ENCODE measurements at places on chromosomes 3 and 15. TPM values are rescaled to one million over a fixed set of nuclear protein-coding genes. Genes with fewer than 3 reads are reported as not detected.
A peak's percentile ranks its signal among the peaks of the same experiment; 100 is the strongest.

DNA sequence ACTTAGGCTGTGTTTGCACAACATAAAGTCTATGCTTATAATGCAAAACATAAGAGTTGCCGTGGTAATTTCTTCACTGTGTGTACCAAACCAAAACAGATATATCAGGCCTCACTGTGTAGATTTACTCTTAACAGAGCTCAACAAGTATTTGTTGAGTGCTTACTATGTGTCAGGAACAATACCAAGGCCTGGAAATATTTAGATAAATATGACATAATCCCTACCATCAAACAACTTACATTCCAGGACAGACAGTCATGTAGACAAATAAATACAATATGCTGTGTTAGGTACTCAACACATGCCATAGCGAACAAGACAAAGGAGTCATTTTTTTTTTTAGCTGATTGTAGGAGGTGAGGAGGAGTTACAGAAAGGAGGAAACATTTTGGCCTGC, 554.0 kb downstream of the NSUN3 start:
- no peaks in the 10 kb centered on the region for H3K4me1 ChIP-seq
- H3K27me3 ChIP-seq = no peaks in the 10 kb centered on the region
- no peaks in the 10 kb centered on the region for H3K36me3 ChIP-seq
- no peak for DNase-seq

GRCh38 chr3:65672871-65673815, 365.6 kb downstream of the MAGI1 start:
- no peak overlapping the region for H3K4me3 ChIP-seq
- no peak overlapping the region for H3K27ac ChIP-seq
- H3K4me1 ChIP-seq = no peaks in the 10 kb centered on the region
- H3K27me3 ChIP-seq = no peaks in the 10 kb centered on the region
- DNase-seq = no peak

DNA sequence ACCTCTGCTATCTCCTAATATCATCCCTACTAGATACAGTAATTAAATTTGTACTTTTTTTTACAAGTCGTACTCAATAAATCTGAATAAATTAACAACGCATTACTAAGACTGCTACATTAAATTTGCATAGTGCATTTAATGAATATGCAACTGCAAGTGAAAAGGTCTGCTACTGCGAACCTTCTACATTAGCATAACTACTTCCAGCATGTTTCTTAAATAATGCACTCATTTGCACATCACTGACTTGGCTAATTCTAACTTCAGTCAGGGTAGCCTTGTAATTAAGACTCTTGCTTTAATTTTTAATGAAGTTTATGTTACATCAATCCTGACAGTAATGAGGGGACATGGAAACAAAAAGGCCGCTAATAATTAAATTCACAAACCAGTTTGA, 98.9 kb upstream of the FOXB1 start:
- H3K4me1 ChIP-seq = no peaks in the 10 kb centered on the region
- H3K27ac ChIP-seq = no peak overlapping the region
- DNase-seq = no peak
- no peak overlapping the region for H3K4me3 ChIP-seq
- peaks cover 19% of the 10 kb centered on the region for H3K27me3 ChIP-seq

The CAPN3 gene
- polyA plus RNA-seq = not detected

- H3K4me1 ChIP-seq = no peaks in the 10 kb centered on the region
- H3K27ac ChIP-seq = no peak overlapping the region
- H3K27me3 ChIP-seq = no peaks in the 10 kb centered on the region
Observed at GRCh38 chr3:179735321-179735720, 82.5 kb downstream of the USP13 start.

The CLDN16 gene
- not detected for polyA plus RNA-seq

DNA sequence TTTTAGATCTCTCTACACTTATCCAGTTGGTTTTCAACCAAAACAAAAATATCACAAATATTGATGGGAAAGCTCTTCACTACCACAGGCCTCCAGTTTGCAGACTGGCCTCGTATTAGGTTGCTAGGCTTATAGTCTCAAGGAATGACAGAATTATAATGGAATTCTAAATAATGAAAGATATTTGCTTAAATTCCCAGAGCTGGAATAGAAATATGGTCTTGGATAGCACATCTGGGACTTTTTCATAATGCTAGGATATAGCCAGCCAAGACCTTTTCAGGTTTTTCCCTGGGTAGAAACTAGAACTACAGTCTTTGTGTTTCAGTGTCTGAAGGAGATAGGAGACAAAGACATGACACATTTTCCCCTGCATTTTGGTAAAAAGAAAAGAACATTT, 121.9 kb upstream of the STAC start:
- no peaks in the 10 kb centered on the region for H3K36me3 ChIP-seq
- DNase-seq = no peak
- no peaks in the 10 kb centered on the region for H3K4me1 ChIP-seq

DNA sequence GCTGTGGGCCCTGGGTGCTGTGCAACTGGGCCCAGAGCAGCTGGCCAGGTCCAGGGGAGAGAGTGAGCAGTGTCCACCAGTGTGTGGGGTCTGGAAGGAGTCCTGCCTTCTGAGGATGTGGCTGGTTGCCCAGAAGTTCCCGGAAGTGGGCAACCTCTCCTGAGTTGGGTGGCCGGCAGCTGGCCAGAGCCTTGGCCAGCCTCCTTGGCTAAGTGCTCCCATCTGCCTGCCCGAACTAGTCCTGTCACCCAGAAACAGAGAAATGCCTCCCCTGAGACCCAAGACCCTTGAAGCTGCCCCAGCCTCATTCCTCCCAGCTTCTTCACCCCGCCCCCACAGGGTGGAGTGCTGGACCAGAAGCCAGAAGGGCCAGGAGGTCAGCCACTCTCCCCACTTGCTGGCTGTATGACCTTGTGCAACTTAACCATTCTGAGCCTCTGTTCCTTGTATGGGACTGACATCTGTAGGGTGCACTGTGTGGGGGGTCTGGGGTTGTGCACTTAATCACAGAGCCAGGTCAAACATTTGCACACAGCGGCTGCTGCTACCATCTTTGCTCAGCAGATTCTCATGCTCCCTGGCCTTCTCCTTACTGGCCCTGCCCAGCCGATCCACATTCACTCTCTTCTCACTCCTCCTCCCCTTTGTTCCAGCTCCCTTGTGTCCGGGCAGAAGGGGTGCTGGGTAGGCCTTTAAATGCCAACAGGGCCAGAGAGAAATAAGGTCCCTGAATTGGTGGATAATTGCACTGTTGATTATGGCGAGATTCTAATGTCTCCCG, 7.5 kb upstream of the ALAS1 start:
- no peaks in the 10 kb centered on the region for H3K36me3 ChIP-seq
- no peaks in the 10 kb centered on the region for H3K4me1 ChIP-seq
- no peak overlapping the region for H3K4me3 ChIP-seq

DNA sequence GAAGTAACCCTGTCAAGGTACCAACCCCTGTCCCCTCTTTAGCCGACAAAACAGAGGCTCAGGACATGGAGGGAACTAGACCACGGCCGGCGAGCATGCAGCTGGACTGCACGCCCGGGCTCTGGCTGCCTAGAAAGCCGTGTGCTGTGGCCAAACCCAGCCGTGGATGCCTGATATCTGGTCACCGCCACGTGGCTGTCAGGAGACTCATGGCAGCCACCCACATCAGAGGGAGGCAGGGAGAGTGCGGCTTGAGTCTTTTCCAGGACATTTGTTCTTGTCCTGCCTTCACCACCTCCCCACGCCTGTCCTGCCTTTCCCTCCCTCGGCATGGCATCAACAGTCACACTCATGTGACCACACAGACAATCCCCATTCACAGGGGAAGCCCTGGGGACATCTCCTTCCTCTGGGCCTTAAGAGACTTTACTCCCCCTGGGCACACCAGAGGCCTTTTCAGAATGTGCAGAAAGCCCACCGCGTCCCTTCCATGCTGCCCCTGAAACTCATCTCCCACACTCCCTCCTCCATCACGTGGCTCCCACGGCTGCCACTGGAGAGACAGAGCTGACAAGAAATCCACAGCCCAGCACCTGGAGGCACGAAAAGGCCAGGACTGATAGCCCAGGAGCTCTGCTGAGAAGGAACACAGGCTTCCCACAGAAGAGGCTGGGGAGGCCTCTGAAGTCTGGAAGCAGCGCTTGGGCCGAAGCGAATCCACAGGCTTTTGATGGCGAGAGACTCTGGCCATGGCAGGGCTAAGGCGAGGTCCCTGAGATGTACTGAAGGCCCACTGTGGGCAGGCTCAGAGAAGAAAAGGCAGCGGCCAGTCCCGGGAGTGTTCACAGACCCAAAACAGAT, 71.2 kb upstream of the IQSEC1 start:
- no peak overlapping the region for H3K4me3 ChIP-seq
- no peaks in the 10 kb centered on the region for H3K36me3 ChIP-seq
- no peak overlapping the region for H3K27ac ChIP-seq
- no peaks in the 10 kb centered on the region for H3K4me1 ChIP-seq
- H3K27me3 ChIP-seq = no peaks in the 10 kb centered on the region
- no peak for DNase-seq

The SERINC4 gene
- 2.7 TPM for polyA plus RNA-seq

DNA sequence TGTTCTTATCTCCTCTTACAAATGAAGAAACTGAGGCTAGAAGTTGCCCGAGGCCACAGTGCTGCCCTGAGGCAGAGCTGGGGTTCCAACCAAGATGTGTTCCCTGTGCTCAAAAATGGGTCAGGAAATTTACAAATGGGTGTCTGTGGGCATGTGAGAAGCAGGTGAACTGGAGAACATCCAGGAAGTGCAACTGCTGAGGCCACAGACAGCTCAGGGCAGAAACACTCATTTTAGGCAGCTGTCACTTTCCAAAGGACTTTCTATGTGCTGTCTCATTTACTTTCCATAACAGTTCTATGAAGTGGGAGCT, 47.2 kb upstream of the ATP2B2 start:
- H3K27ac ChIP-seq = no peak overlapping the region
- no peaks in the 10 kb centered on the region for H3K27me3 ChIP-seq
- DNase-seq = peak; percentile 44
- H3K36me3 ChIP-seq = no peaks in the 10 kb centered on the region

The MOBP gene
- not detected for polyA plus RNA-seq

DNA sequence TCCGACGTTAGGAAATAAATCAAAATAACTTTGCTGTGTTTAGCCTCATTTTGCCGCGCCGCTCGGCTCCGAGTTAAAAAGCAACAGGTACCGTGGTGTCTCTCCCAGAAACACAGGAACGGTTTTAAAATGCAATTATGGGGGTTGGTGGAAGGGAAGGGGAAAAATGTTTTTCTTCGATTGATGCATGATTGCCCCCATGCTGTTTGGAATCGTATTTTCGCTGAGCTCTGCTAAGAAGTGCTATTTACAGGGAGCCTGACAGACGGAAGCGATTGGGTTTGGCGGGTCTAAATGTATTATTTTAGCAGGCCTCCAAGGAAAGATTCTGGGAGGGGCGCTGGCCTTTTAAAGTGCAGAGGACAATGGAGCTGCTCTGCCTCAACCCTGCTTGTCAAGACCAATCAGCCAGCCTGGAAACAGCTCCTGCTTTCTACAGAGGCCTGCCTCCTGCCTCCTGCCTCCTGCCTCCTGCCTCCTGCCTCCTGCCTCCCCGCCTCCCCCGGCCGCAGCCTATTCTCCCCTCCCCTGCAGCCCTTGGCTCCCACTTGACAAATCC, 156.7 kb upstream of the TLE3 start:
- H3K27ac ChIP-seq = no peak overlapping the region
- H3K36me3 ChIP-seq = no peaks in the 10 kb centered on the region
- no peak overlapping the region for H3K4me3 ChIP-seq

DNA sequence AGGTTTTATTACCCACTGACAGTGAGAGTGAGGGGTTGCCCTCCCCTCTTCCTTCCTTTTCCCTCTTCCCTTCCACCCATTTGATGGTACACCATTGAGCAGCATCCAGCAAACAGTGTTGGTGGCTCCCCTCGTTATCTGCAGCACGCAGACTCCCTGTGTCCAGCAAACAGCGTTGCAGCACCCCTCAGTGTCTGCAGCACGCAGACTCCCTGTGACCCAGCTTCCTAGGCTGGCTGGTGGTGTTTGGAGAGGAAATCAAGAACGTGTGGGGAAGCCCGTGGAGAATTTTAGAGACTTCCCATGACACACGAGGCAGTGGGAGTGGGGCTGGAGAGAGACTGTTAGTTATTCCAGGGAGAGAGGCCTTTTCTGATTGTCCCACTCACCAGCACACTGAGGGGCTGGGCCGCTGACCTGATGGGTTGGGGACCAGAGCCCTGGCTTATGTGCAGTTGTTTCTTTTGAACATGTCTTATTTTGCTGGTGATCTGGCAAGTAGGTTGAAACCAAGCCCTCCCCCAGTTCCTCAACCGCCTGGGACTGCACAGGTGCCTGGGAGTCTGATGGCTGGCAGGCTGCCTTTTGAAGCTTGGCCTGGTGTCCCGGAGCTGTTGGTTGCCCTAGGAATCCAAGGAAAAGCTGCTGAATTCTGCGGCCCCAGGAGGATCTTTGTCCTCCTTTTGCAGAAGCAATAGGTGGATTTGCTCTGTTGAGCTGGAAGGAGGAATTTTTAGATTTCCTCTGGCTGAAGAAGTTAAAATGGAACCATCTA, 19.0 kb downstream of the APBA2 start:
- no peak overlapping the region for H3K27ac ChIP-seq
- H3K4me3 ChIP-seq = no peak overlapping the region
- no peak for DNase-seq
- H3K36me3 ChIP-seq = no peaks in the 10 kb centered on the region
- H3K4me1 ChIP-seq = no peaks in the 10 kb centered on the region

DNA sequence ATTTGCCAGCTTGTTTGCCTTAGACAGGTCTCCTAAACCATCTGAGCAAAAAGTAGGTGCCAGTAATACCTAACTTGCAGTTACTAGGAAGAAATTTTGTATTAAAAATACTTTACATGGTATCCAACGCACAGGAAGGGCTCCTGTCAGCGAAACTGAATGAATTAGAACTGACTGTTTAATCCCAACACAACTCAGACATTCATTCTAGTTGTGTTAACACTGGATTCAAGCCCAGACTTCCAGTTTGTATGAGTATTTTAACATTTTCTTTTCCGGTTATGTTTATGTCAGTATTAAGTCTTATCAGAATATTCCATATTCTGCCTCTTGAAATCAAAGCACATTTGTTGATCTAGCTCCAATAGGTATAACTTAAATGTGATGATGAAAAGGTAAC, 82.0 kb upstream of the SOX2 start:
- H3K27me3 ChIP-seq = no peaks in the 10 kb centered on the region
- no peak overlapping the region for H3K4me3 ChIP-seq
- H3K4me1 ChIP-seq = no peaks in the 10 kb centered on the region
- no peak overlapping the region for H3K27ac ChIP-seq

- H3K27ac ChIP-seq = no peak overlapping the region
- H3K27me3 ChIP-seq = no peaks in the 10 kb centered on the region
- H3K4me1 ChIP-seq = no peaks in the 10 kb centered on the region
- H3K4me3 ChIP-seq = no peak overlapping the region
- no peak for DNase-seq
- H3K36me3 ChIP-seq = no peaks in the 10 kb centered on the region
Observed at GRCh38 chr3:14569474-14570000, 29.4 kb upstream of the GRIP2 start.

DNA sequence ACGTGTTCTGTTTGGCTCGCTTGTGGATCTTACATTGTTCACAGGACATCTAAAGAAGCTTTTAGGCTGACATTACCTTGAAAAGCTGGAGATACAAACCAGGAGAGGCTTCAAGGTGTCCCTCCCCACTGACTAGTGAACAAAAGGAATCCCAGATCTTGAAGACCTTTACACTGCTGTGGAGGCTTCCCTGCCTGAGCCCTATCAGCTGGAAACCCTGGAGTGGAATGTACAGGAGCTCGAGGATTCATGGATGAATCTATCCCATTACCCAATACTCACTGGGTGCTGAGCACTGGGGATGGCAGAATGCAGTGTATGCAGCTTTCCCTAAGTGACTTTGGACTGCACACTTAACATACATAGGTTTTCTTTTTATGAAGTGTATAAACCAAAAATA, 82.3 kb upstream of the MFGE8 start:
- DNase-seq = no peak
- no peaks in the 10 kb centered on the region for H3K36me3 ChIP-seq
- no peak overlapping the region for H3K4me3 ChIP-seq

Measured in CD4-positive, CD25-positive, alpha-beta regulatory T cell (primary cell).